Left lung (tissue), 14 donors: ENCODE measurements at places on chromosomes 2 and 18.
A peak's percentile ranks its signal among the peaks of the same experiment; 100 is the strongest.

DNA sequence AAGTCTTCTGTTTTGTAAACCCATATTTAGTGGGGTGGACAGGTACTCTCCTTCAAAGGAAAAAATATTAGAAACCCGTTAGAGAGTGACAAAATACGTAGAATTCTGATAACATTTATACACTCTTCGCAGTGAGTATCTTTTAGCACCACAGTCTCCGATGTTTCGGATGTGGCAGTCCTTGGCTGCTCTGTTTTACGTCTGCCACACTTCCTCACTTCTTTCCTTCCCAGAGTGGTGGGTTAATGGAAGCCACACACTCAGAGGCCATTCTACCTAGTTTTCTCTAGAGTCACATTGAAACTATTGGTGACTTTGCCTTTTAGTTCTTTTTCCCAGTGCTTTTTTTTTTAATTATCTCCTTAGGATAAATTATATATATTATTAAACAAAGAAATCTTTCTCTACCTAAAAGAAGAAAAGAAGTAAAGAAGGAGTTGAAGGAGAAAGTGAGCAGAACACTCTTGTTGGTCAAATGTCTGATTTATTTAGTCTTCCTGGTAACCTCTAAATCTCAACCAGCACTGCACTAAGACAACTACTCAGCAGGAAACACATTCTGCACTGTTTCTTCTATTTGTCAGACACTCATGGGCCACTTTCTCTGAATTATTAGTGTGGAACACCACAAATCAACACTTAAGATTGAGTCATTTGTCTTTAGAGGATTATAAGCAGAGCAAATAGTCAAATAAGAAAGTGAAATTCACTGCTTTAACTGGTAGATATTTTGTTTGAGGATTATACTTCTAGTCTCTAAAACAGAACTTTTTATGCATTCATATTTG, 451.3 kb upstream of the TMEFF2 start:
- DNase-seq, result no peak

GRCh38 chr2:19122220-19122619, 236.2 kb downstream of the OSR1 start:
- DNase-seq, result no peak

DNA sequence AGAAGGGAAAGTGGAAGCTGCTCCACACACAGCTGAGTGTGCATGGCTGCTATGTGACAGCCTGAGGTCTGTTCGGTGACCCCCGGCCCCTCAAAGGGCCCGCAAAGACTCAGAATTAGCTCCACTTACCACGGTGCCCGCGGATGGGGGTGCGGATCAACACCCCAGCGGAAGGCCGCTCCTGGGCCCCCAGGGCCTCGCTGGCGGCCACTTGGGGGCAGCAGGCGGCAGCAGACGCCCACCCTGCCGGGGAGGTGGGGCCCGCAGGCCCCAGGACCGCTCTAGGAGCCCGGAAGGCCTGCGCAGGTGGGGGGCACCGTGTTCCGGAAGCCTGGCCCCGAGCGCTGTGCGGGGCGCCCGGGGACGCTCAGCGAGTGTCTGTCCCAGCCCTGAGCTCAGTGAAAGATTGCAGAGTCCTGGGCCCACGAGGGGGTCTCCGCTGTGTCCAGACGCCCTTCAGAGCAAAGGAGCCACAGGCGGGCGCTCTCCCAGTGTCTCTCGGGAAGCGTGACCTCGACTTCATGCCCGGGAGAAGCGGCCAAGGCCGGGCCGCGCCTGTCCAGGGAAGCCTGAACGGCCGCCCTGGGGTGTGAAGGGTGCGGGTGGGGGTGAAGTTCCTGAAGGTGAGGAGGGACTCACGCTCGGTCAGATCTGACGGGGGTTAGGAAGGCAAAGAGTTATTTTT, 118.7 kb downstream of the VAPA start:
- DNase-seq, result peak; percentile 54

- DNase-seq, result no peak
Measured at GRCh38 chr18:71327441-71327840, 1038.6 kb downstream of the SOCS6 start.

GRCh38 chr18:79169958-79170555, 100.9 kb downstream of the ATP9B start:
- no peak for DNase-seq

DNA sequence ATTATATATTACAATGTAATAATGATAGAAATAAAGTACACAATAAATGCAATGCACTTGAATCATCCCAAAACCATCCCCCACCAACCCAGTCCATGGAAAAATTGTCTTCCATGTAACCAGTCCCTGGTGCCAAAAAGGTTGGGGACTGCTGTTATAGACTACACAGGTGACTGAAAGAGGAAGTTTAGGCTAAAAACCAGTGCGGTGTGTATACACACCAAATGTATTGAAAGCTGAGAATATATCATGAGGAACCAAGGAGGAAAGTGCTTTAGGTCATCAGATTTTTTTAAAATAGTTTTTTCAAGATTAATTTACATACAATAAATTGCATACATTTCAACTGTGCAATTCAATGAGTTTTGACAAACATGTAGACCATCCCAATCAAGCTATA, 20.5 kb upstream of the C1D start:
- no peak for DNase-seq
